NCI-H82 (cell line): ENCODE measurements at places on chromosomes 2 and 18.

- DNase-seq: no peak
These were observed 26.1 kb upstream of the SERTAD2 start for GRCh38 chr2:64679673-64680425.

GRCh38 chr2:136665736-136666135, 99.6 kb upstream of the THSD7B start:
- peak; percentile 74 for DNase-seq

DNA sequence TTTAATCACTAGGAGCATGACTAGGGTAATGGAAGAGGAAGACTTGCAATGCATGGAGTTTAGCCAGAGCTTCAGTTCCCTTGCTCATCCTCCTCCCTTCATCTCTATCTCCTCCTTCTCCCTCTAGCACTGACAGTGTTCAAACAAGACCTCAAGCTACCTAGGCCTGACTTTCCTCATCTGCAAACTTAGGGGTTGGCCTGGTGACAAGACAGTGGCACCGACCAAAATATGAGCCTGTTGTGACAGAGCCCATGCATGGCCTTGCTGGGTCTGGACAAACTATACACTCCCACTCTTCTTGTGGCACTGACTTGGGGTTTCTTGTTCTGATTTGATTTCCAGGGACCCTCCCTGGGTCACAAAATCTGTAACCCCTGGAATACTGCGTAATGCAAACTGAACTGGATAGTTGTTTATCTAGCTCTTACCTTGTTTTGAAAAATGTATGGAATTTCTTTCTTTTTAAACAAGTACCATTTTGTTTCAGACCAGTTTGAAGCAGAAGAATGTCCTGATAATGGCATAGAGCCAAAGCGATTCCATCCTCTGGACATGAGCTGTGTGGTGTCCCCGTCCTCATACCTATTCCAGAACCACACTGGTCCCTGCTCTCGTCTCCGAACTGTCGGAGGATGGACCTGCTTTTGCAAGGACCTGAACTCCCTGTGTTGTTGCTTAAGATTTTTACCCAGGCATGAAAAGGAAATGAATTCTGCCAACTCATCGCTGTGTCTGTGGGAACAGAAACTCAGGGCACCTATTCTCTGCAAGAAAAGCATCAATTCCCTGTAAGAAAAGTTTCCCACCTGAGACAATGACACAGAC, 33.4 kb upstream of the PPP4R1 start:
- no peak for DNase-seq

DNA sequence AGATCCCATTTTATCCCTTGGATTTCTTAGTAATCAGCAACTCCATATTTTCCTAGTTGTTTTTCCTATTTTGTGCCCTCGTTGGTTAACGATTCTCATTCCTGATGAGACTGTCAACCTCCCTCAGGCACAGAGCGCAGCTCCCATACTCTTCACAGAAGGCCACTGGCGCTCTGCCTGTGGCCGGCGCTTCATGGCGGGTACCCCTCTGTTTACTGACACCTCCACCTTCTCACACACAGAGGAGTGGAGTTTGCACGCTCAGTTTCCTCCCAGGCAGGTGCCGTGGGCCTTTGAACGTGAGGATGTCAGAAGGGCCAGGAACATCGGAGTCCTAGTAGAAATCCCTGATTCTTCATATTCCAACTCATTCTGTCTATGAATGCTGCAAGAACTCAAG, 139.0 kb downstream of the MBP start:
- DNase-seq: no peak

DNA sequence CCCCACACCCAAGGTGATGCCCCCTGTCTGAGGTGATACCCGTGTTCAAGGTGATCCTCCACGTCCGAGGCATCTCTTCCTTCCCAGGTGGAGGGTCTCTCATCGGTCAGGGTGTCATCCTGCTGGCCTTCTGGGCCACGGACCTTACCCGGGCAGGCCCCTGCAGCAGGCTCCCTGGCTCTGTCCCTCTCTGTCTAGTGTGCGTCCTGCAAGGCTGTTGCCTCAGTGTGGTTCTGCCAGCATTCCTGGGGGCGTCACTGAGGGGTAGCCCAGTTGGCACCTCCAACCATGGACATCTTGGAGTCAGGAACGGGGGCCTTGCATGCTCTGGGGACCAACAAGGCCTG, 5.6 kb upstream of the PER2 start:
- no peak for DNase-seq

GRCh38 chr18:58038063-58038462, 6.0 kb upstream of the NEDD4L start:
- no peak for DNase-seq

DNA sequence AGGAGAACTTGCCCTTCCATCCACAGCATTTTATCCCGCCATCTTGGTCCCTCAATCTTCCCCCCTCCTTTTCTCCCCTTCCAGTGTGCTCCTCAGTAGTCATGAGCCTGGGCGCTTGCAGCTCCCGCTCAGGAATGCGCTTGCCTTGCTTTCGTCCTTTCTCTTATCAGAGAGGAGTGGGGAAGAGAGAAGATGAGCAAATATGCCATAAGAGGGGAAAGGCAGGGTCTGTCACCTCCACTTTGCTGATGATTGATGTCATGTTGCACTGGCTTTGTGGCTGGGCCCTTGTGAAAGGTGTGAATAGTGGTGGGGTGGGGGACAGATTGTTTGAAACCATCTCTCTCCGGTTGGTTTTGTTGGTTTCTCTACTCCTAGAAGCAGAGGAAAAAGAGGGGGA, 569.3 kb downstream of the TNS1 start:
- peak; percentile 71 for DNase-seq

DNA sequence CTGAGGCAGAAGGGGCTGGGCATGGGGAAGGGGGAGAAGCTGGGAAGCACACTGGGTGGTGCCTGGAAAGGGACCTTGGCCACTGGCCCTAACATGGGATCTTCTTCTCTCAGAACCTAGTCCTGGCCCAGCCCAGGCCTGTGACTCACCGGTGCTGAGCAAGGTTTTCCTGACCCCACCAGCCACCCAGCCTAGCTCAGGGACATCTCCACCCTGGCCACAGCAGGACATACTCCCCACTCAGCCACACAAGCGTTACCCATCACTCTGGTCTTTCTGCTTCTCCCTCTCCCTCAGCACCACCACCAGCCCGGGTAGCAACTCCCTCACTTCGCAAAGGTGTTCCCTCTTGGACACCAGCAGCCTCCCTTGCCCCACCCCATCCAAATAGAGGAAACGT, 22.8 kb downstream of the TNS1 start:
- DNase-seq: no peak

DNA sequence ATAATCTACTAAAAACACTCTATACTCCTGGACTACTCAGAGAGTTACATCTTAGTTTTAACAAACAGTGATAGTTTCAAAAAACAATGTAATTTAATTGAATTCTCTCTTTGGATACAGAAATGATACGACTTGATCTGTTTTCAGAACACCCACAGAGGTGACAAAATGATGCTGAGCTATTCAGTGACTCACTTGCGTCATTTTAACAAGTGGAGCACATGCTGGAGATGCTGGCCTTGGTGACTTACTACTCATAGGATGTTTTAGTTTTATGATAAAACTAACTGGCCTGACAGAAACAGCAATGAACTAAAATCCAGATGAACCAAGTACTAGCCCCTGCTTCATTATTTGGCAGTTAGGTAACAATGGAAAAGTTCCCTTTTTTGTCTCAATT, 101.3 kb upstream of the ITGB6 start:
- DNase-seq: no peak

DNA sequence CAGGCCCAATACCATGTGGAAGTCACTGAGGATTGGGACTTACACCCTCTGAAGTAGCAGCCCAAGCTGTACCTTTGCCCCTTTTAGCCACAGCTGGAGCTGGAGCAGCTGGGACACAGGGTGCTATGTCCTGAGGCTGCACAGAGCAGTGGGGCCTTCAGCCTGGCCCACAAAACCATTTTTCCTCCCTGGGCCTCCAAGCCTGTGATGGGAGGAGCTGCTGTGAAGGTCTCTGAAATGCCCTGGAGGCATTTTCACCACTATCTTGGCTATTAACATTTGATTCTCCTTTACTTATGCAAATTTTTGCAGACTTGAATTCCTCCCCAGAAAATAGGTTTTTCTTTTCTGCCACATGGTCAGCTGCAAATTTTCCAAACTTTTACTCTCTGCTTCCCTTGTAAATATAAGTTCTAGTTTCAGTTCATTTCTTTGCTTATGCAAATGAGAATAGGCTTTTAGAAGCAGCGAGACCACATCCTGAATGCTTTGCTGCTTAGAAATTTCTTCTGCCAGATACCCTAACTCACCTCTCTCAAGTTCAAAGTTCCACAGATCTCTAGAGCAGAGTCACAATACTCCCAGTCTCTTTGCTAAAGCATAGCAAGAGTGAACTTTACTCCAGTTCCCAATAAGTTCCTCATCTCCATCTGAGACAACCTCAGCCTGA, 213.8 kb upstream of the MGAT5 start:
- DNase-seq: no peak

GRCh38 chr18:47775961-47776360, 154.5 kb downstream of the SMAD2 start:
- peak; percentile 41 for DNase-seq
